Esophagus (tissue), 2 donors: ENCODE measurements at places on chromosomes 4 and X. TPM values are rescaled to one million over a fixed set of nuclear protein-coding genes. Genes with fewer than 3 reads are reported as not detected.

Gene PF4V1
- not detected for polyA plus RNA-seq

Gene UCP1
- not detected for polyA plus RNA-seq

Gene SMR3B
- not detected for polyA plus RNA-seq

Gene ADAM29
- polyA plus RNA-seq: not detected

Gene CTPS2
- polyA plus RNA-seq: 3.7 TPM

Gene SGMS2
- polyA plus RNA-seq: 8.5 TPM

Gene TECRL
- 0.10 TPM for polyA plus RNA-seq

Gene NELFA
- polyA plus RNA-seq: 27.1 TPM

Gene PDK3
- 2.6 TPM for polyA plus RNA-seq
